GM23248 (cell line): ENCODE measurements at places on chromosomes 12 and 14.

DNA sequence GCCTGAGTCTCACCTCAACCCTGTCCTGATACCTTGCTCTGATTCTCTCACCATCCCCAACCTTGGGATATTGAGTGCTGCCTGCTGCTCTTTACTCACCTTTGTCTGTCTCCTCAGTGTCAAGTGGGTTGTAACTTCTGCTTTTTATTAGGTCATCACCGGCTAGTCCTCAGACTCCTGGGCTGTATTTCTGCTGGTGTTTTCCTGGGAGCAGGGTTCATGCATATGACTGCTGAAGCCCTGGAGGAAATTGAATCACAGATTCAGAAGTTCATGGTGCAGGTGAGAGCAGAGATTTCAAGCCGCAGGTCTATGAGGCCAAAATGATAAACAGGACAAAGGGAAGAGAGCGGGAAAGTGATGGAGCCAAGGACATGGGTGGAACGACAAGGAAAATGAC, 498 bp downstream of the SLC39A2 start:
- no peak for DNase-seq

- DNase-seq = no peak
Observed at GRCh38 chr12:26293612-26294011, 98.2 kb downstream of the SSPN start.

- DNase-seq = no peak
Observed at GRCh38 chr12:29559198-29559597, 61.7 kb upstream of the OVCH1 start.

GRCh38 chr12:50525422-50525821, 20.6 kb downstream of the DIP2B start:
- DNase-seq = no peak

DNA sequence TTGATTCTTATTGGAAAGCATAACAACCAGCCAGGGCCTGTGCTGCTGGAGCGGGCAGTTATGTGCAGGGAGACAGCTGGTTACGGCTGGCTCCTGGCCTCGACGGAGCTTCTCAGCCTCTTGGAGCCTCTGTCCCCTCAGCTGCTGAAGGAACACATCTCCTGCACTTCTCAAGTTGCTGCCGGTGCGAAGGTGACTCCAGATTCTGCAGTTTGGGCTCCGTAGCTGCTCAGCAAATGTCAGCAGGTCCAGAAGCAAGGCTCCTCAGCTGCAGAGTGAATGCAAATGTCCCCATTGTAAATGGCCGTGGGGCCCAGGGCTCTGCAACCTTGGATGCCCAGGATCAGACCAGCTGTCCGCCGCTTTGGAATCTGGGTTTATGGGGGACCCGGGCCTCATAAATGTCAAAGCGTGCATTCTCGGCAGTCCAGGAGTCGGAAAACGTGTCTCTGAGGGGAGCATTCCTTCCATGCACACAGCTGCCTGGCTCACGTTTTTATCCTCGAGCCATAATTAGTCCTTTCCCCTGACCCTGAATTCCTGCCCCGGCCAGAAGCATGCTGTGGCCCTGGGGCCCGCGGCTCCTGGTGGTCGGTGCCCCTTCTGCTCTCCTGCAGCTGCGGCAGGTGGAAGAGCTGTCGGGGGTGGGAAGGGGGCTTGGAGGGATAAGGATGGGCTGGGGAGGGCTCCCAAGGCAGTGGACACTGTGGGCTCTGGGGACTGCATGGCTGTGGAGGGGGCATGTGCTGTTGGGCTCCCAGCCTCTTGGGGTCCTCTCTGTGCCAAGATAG, 106.0 kb downstream of the KIF26A start:
- DNase-seq = no peak

DNA sequence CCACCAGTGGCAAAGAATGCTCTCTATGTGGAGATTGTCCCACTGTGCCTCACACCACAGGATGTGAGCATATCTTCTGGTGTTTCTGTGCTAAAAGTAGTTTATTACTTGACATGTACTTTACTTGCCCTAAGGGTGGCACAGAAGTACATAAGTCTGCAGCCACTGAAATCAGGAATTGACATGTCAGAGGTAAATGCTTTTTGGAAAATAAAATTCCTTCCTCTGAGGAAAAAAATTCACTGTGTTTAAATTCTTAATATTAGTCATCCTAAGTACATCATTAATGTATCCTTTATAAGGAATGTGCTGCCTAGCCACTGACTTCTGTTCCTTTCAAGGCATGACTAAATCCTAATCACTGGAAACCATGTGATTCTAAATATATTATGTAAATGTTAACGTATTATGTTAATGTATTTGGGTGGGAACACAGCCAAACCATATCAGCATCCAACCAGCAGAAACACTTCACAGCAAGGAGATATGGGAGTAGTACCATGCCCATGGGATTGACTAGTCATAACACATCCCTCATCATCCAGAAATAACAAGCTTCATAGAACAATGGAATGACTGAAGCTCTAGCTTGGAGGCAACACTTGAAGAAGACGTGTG, 239.7 kb upstream of the PPFIA2 start:
- DNase-seq = no peak

- DNase-seq = no peak
Observed at GRCh38 chr14:89440986-89441909, 24.2 kb upstream of the FOXN3 start.

- no peak for DNase-seq
Observed at GRCh38 chr12:54055552-54055951, 1.9 kb downstream of the HOXC4 start.

DNA sequence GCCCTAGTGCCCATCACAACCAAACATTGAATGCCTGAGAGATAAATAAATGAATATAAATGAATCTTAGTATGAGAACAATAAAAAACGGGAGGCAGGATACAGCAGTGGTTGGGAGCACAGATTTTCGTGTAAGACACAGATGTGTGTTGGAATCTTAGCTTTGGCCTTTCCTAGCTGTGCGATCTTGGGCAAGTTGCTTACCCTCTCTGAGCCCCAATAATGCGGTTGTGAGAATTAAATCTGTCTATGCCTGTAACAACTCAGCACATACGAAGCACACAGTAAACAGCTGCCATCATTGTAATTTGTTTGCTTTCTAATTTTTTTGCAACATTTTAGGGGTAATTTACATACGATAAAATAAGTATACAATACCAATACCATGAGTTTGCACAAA, 89.8 kb downstream of the SRRM4 start:
- no peak for DNase-seq

DNA sequence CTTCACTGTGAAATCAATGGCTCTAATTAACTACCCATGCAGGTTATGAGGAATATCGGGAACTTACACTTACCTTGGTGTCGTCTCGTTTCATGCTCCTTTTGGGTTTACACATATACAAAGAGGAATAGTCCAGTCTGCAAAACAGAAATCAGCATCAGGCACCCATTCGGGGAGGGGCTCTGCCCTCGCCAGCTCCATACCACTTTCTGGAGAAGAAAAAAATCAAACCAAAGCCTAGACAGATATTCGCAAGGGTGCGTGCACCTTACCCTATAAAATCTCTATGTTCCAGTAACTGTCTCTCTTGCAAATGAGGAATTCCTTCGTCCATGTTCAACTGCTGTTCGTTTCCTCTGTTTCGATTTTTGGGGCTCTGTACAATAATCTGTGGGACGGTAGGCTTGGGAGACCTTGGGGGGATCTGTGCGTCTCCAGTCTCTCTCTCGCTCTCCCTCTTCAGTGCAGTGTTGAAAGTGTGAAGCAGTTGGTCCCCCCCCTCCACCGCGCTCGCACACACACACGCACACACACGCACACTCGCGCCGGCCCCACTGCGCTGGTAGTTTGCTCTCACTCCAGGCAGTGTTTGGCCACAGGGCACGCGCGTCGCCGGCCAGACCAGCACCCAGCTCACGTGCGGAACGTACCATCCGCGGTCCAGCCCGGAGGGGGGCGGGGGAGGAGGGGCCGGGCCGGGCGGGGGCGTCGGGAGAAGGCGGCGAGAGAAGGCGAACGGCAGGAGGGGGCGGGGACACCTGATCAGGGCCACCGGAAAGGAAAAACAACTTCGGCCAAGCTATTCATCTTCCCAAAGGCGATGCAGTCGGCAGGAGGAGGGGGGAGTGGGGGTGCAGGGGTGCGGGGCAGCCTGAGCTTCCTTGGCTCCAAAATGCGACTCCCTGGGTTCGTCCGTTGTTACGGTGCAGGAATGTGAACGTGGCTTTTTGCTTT, at the start of gene BHLHE41:
TSS of gene BHLHE41 (minus strand) at position 592 of the 954 bp plus-strand sequence. CDS start at position 334, 258 bp downstream.
- DNase-seq = peak; percentile 76

- no peak for DNase-seq
Observed at GRCh38 chr14:95255013-95255412, 64.7 kb downstream of the CLMN start.

- peak; percentile 27 for DNase-seq
Observed at GRCh38 chr12:89789862-89790261, 81.2 kb upstream of the ATP2B1 start.
